ENCODE measurements at places on chromosomes 4 and X. TPM values are rescaled to one million over a fixed set of nuclear protein-coding genes. Genes with fewer than 3 reads are reported as not detected.

Gene HSFX1
- total RNA-seq: 0.07 TPM

Gene FREM3
- 0.20 TPM for total RNA-seq

Gene CDS1
- under 0.01 TPM for total RNA-seq

Gene ALAS2
- not detected for total RNA-seq

Gene PI4K2B
- total RNA-seq: 25.6 TPM

Gene CTAG1B
- total RNA-seq: not detected

Gene PNMA6A
- 0.20 TPM for total RNA-seq

Gene DKC1
- 46.9 TPM for total RNA-seq

Gene MSANTD1
- total RNA-seq: 0.10 TPM

Gene KIT
- 0.25 TPM for total RNA-seq

Gene SPANXB1
- total RNA-seq: not detected

Gene ARHGEF6
- total RNA-seq: 6.7 TPM

Gene MRPS18C
- total RNA-seq: 21.3 TPM

Gene RBM47
- total RNA-seq: 0.07 TPM

Gene PAGE5
- not detected for total RNA-seq

Gene CENPE
- total RNA-seq: 19.4 TPM

Gene BRS3
- not detected for total RNA-seq

Gene GIMD1
- total RNA-seq: not detected

Gene RBM10
- total RNA-seq: 53.0 TPM

Gene NLRP2B
- total RNA-seq: not detected

Gene SPANXN5
- not detected for total RNA-seq

Gene ARR3
- not detected for total RNA-seq

Gene POU4F2
- not detected for total RNA-seq

Gene GLUD2
- 3.2 TPM for total RNA-seq

Gene PAGE1
- total RNA-seq: not detected

Gene MAGEA9B
- total RNA-seq: not detected

Gene TNMD
- total RNA-seq: not detected

Gene MAMLD1
- 2.8 TPM for total RNA-seq

Gene VCX3A
- not detected for total RNA-seq

Gene PITX2
- 0.07 TPM for total RNA-seq

Gene RHOXF1
- not detected for total RNA-seq

Gene BST1
- 61.7 TPM for total RNA-seq

Gene CXCL1
- total RNA-seq: 147 TPM

Gene OTUD5
- 34.8 TPM for total RNA-seq

Gene HEPH
- 1.5 TPM for total RNA-seq

Gene DCAF8L2
- total RNA-seq: not detected

Gene LIMCH1
- 17.3 TPM for total RNA-seq

Gene TDO2
- total RNA-seq: not detected

Gene CCKAR
- total RNA-seq: not detected

Gene IGFBP7
- total RNA-seq: 1,116 TPM

Gene KLF8
- total RNA-seq: 1.4 TPM

Gene SHROOM2
- 5.1 TPM for total RNA-seq

Gene GABRQ
- total RNA-seq: 0.13 TPM

Gene ARMCX1
- total RNA-seq: 23.5 TPM

Gene FAM184B
- total RNA-seq: not detected

Gene EDA
- 1.1 TPM for total RNA-seq

Gene PNMA6F
- not detected for total RNA-seq

Gene COL25A1
- 9.1 TPM for total RNA-seq

Gene BEND4
- 0.05 TPM for total RNA-seq

Gene INTS12
- total RNA-seq: 26.2 TPM

Gene PNCK
- total RNA-seq: not detected

Gene SMIM10L2A
- total RNA-seq: 0.20 TPM

Gene NFXL1
- 3.7 TPM for total RNA-seq

Gene MAP9
- 0.30 TPM for total RNA-seq

Gene UFSP2
- total RNA-seq: 27.5 TPM

Gene TLR10
- not detected for total RNA-seq

Gene FABP2
- total RNA-seq: not detected

Gene FHL1
- total RNA-seq: 95.5 TPM

All from mammary microvascular endothelial cell (primary cell).